ENCODE measurements at places on chromosomes 2 and 18.

DNA sequence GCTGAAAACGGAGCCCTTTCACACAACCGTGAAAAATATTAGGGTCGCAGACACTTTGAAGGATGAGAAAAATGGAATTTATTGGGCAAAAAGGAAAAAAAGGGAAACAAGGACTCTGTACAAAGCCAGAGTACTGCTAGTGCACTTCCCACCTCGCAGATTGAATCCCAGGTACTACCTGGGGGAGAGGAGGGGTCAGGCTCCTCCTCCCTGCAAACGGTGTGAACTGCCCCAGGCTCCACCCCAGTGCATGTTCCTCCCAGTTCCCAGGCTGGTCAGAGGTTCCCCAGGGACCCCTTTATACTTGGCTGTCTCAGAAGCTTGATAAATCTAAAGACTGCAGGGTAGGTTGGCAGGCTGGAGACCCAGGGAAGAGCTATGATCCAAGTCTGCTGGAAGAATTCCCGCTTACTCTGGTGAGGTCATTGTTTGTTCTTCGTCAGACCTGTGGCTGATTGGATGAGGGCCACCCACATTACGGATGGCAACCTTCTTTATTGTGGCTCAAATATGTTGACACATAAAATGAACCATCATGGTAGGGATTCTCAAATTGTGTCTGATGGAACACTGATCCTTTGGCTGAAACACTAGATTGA is 290.4 kb upstream of the POU3F3 start:
- peak; percentile 25 for DNase-seq

DNA sequence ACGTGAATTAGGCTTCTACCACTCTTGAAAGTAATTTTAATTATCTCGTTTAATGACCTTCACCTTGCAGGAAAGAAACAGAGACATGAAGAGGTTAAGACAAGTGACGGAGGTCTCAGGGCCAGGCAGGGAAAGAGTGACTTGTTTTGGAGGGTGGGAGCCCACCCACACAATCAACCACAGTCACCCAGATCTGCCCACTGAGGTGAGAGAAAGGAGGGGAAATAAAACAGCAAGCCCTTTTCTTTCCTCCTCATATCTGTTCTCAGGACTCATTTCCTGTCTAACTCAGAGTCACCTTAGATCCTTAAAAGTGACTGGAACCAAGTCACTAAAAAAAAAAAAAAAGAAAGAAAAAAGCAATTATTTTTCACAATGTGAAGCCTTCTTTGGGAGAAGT is 26.8 kb downstream of the ATP8B1 start:
- DNase-seq = no peak

DNA sequence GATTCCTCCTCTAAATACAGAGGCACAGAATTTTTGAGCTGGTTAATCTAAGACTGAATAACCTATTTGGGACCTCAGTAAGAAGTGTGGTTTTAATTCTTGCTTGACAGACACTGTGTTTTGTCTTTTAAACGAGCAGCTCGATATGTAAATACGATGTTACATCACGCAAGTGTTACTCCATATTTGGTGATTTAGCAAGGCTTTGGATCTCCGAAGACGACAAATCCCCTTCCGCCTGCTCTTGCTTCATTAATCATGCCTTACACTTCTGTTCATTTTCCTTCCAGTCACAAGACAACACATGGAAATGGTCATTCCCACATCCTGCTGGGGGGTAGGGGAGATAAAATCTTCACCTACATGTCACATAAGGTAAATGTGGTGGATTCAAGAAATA is 9.4 kb downstream of the BCL11A start:
- no peak for DNase-seq

GRCh38 chr2:207071820-207072219 is 93.9 kb downstream of the KLF7 start:
- no peak for DNase-seq

GRCh38 chr2:68825866-68826265 is 45.3 kb downstream of the BMP10 start:
- DNase-seq = no peak

DNA sequence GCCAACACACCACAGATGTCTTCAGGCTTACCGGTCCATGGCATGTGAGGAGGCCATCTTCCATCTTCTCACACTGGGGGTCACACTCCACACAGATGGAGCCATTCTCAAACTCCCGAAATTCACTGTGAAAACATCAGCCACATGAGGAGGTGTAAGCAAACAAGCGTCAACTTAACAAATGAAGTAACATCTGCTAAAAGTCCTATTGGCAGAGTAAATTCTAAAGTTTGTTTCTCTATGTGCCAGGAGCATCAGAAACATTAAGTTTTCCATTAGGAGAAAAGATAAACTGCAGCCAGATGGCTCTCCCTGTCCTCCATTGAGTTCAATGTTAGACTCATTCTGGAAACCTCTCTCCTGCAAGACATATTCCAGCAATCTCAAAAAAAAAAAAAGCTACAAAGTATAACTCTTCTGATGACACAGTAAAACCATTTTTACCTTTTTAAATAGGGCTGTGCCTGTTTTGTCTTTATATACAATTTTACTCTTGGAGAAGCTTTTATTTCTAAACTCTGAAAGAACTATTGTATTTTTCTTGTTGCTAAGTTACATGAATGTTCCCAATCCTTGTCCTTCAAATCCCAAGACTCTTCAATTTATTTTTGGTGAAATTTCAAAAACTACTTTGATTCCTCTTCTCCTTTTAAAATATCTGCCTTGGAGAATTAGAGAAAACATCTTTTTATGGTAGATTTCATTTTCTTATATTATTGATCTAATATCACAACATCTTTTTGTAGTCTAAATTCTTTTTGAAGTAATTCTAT is 865.3 kb downstream of the ERBB4 start:
- no peak for DNase-seq

DNA sequence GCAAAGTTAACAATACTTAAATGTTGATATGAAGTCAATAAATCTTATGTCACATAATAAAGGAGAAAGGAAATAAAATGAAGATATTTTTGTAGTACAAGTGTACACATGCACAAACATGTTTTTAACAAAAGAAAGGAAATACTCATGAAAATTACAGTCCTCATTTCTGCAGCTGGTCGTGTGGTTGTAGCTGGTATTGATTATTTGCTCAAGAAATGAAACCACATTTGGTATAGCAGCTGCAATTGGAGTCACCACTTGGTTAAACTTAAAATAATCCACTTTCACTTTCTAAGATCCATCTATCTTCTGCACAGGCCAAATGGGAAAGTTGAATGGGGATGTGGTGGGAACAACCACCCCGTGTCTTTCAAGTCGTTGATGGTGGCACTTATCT is 580.5 kb upstream of the NRXN1 start:
- no peak for DNase-seq

GRCh38 chr2:143248631-143249030 is 119.4 kb downstream of the ARHGAP15 start:
- no peak for DNase-seq

GRCh38 chr2:182924306-182924705 is 57.9 kb upstream of the FRZB start:
- no peak for DNase-seq

GRCh38 chr2:29033172-29033571 is 41.2 kb downstream of the PCARE start:
- peak; percentile 56 for DNase-seq

DNA sequence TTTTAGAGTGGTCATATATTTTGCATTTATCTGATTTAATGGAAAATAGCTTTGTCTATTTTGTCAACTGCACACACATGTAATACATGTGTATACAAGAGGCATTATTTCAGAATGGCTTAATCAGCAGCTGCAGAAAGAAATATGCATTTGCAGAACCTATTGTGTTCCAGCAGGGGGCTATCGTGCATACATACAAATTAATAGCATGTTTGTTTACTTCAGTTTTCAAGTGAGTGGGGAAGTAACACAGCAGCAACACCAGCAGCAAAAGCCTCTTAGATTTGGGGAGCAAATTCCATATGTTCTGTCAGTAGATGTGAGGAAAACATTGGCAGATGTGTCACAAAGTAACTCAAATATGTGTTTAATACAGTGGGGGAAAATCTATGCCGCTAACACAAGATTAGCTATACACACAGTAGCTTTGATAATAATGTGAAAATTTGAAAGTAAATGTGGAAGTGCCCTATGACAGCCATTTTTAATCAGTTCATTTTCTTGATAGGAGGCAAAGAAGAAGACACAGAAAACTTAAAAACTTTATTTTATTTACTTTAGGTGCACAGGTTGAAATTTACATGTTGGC is 218.1 kb downstream of the WDR7 start:
- no peak for DNase-seq

- peak; percentile 90 for DNase-seq
These were observed 10.5 kb downstream of the CROCC2 start for GRCh38 chr2:240916571-240917008.

- peak; percentile 42 for DNase-seq
These were observed 446 bp upstream of the RHBDD1 start for GRCh38 chr2:226835420-226835795.

- no peak for DNase-seq
These were observed 469.4 kb downstream of the IRS1 start for GRCh38 chr2:226330206-226330605.

DNA sequence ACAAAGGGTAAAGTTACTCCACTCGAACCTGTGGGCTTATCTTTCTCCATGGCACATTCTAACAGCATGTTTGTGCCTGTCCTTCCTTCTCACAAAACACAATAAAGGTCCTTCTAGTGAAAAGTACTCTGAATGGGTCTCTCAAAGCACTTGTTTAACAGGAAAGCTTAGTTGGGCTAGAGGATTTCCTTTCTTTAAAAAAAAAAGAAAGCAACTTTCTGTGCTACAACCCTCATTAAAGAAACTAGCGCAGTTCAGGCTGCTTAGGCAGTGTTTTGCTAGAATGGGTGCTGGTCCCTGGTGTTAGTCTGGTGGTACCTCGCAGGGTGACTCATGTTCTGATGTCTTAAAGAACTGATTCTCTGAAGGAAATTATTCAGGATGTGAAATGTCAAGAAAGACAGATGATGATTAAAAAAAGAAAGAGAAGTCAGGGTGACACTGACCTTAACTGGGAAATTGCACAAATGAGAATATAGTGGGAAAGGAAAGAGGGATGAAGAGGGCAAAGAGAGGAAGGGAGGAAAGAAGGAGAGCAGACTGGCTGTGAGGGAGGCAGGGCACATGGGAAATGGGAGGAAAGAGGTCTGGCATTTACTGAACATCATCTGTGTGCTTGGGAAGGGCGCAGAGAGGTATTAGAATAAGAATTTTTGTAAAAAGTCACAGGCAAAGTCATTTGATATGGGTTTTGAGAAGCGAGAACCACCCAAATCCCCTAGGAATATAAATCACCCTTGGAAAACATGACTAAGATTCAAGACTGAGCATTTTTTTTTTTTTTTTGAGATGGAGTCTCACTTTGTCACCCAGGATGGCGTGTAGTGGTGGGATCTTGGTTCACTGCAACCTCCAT is 74.9 kb downstream of the ATP8B1 start:
- no peak for DNase-seq

DNA sequence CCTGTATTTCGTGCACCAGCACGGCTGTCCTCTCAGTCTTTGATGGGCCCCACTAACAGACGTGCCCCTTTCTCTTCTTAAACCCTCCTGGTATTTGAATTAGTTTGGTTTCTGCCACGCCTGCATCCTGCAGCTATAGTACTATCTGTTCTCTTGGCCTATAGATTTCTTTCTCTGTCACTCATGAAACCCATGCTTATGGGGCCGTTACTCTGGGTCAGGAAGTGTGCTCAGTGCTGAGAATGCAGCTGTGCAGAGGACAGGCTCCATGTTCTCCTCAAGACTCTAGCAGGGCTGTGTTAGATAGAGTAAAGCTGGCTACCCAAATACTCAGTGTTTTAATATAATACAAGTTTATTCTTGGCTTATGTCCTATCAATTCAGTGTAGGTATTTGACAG is 180.0 kb downstream of the INSIG2 start:
- DNase-seq = no peak

GRCh38 chr2:60608679-60609078 is 55.2 kb upstream of the BCL11A start:
- no peak for DNase-seq

GRCh38 chr2:230160112-230160660 is 59.6 kb downstream of the SP110 start:
- peak; percentile 11 for DNase-seq

GRCh38 chr2:192725991-192726390 is 531.3 kb upstream of the TMEFF2 start:
- DNase-seq = no peak

DNA sequence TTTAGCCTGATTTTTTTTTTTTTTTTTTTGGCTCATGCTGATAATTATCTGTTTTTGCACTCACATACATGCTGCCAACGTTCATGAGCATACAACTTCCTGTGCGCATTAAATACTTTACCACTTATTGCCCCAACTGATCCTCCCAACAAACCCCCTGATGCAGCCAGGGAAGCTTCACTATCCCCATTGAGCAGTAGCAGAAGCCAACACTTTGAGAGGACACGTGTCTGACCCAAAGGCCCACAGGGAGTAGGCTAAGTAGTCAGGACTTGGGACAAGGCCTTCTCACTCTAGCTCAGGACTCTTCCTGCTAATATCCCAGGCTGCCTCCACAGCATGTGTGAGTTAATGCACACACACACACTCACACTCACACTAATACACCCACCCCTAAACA is 36.2 kb upstream of the MAT2A start:
- no peak for DNase-seq

- no peak for DNase-seq
These were observed 11.4 kb downstream of the EIF2AK3 start for GRCh38 chr2:88615822-88616221.

GRCh38 chr18:29163596-29163995 is 986.7 kb upstream of the CDH2 start:
- DNase-seq = no peak

- no peak for DNase-seq
These were observed 53.5 kb downstream of the DARS1 start for GRCh38 chr2:135931776-135932443.

- no peak for DNase-seq
These were observed 22.0 kb downstream of the EPC2 start for GRCh38 chr2:148666555-148666954.

GRCh38 chr18:26804519-26804918 is 61.0 kb downstream of the AQP4 start:
- no peak for DNase-seq

DNA sequence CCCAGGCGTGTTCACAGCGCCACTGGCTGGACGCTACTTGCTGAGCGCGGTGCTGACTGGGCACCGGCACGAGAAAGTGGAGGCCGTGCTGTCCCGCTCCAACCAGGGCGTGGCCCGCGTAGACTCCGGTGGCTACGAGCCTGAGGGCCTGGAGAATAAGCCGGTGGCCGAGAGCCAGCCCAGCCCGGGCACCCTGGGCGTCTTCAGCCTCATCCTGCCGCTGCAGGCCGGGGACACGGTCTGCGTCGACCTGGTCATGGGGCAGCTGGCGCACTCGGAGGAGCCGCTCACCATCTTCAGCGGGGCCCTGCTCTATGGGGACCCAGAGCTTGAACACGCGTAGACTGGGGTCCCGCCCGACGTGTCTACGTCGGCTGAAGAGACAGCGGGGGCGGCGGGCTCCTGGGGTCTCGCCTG is 891 bp upstream of the KHK start:
- peak; percentile 78 for DNase-seq

DNA sequence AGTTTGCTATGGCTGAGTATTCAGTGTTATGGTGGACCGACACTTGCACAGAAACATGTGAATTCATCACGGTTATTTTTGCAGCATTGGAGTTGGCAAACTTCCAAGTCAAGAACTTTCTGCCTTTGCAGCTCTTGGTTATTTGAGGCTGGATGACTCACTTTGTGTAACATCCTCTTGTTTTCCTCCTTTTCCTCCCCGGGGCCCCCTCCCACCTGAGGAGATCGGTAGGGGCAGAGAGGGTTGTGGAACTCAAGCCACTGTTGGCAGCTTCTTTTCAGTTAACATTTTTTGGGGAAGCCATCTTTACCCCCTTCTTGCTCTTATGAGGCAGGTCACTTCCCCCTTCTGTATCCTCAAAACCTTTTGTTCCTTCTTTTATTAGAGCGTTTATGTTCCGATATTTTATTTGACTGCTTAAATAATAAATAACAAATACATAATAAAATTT is 48.6 kb downstream of the DDX1 start:
- DNase-seq = no peak
